ENCODE measurements at places on chromosomes 16 and 17.

GRCh38 chr16:86945166-86945900 lies 367.0 kb downstream of the FOXL1 start:
- no peak for DNase-seq

GRCh38 chr17:27336184-27336583 lies 42.3 kb downstream of the WSB1 start:
- no peak for DNase-seq

DNA sequence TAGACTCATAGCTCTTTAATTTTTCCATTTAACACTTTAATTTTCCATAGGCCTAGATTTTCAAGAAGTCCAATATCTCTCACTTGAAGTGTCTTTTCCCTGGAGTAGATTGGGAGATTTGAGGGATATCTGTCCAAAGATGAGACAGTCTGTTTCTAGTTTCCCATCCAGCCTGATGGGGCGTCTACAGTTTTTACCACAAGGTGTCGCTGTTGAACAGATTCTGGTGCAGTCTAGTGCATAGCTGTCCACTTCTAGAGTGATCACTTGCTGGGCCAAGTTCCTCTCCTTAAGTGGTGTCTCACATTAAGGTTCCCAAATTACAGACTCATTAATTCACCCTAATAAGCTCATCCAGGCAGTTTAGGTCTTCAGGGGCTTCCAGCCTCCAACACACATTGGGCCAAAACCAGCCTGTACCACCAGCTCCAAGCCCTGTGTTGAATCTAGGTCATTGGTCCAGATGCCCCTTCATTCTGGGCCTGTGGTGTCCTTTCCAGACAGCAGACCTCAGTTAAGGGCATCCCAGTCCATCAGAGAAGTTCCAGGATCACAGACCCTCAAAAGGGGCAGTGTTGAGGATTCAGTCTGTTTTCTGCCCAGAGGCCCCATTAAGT lies 9.4 kb downstream of the SNX20 start:
- DNase-seq = peak; percentile 23

GRCh38 chr16:89009343-89010209 lies 32.6 kb upstream of the CBFA2T3 start:
- DNase-seq = peak; percentile 10

DNA sequence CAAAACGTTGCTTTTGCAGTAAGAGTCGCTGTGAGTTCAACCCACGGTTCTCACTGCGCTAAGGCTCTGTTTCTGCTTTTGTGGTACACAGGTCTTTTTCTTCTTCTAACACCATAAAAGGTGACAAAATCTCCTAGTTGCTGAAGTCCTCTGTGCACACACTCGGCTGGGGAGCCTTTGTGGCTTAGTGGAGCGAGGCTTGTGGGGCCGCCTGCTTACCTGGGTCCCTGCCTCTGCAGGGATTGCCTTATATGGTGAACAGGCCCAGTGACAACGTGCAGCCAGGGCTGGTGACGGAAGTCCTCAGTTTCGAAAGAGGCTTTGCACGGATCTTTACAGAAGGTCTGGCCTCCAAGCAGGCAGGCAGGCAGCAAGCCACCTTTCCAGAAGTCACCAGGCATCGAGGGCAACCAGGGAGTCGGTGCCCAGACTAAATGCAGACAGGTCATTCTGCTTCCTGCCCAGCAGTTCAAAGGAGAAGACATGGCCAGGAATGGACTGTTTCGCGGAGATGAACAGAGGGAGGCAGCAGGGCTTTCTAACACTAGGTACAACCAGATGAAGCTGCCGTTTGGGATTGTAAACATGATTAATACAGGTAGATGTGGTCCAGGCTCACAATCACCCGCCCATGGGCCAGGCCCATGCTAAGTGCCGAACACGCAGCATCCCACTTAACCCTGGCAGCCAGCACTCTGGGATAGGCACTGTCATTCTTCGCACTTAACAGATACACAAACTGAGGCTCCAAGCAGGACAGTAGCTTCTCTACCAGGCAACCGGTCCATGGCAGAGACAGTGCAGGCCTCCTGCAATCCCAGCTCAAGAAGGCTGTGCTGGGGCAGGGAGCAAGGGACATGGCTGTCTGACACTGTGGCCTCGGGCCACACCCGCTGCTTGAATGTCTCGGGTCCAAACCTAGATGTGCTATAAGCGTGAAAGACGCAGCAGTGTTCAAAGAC lies 10.7 kb upstream of the MEAK7 start:
- DNase-seq = no peak

DNA sequence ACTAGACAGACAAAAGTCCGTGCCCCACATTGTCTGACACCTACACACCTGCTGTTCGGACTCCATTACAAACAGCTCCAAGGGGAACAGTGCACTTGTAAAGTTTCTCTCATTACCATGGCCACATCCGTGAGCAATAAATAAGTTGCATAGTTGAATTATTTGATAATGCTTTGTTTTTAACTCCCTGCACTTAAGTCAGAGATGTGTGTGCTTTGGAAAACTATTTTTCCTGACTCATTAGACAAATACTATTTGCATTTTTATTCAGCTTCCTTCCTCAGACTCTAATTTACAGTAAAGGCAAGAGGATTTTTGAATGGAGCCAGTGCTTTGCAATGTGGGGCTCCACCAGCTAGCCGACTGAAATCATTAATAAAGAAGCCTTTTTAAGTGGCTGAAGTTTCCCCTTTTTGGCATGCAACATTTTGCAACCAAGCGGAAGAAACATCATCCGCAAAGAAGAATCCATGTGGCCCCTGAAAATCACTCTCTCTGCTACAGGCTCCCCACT lies 6.5 kb upstream of the CCL2 start:
- peak; percentile 87 for DNase-seq

DNA sequence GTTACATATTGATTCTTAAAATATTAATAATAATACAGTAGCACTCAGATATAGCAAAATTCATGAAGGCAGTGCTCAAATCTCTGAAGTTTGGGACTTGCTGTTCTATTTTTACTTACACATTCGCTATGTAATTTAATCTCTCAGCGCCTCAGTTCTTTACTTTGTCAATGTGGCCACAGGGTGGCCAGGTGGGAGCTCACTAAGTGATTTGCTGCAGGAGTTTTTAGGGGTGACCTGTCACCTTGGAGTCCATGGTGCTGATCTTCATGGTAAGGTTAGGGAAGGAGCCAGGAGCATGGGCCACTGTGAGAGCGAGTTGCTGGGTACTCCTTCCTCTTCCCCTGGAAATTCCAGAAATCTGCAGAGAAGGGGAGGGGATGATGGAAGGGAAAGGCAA lies 28.1 kb downstream of the VWA3A start:
- no peak for DNase-seq

GRCh38 chr16:13543850-13544249 lies 376.1 kb upstream of the ERCC4 start:
- DNase-seq = no peak
